ENCODE measurements at places on chromosomes 16 and 17.
A peak's percentile ranks its signal among the peaks of the same experiment; 100 is the strongest.

DNA sequence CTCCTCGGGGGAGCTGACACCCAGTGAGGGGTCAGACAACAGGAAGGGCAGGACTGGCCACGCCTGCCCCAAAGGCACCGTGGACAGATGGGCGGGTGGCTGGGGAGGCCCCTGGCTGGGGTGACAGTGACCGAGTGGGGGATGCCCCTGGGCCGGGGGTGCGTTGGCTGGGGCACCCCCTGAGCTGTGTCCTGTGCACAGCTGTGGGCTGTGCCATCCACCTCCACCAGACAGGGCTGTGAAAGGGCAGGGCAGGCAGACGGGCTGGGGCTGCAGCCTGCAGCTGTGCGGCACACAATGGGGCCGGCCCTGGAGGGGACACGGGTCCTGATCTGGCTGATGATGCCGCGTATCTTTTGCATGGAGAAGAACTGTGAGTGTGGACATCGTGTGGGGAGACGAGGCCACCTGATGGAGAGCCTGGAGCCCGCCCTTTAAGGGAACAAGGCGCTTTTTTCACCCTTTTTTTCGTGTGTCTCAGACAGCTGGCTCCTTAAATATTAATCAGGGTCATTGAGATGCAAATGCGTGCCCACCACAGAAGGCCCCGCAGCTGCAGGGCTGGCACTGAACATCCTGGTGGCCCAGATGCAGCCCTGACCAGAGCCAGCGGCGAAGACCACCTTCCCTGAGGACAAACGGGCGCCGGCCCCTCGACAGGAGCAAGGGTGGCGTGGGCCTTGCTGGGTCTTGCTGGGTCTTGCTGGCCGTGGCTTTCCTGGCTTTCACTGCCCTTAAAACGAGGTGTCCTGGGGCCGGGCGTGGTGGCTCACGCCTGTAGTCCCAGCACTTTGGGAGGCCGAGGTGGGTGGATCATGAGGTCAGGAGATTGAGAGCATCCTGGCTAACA is 42.4 kb upstream of the GNG13 start:
- no peak for DNase-seq

DNA sequence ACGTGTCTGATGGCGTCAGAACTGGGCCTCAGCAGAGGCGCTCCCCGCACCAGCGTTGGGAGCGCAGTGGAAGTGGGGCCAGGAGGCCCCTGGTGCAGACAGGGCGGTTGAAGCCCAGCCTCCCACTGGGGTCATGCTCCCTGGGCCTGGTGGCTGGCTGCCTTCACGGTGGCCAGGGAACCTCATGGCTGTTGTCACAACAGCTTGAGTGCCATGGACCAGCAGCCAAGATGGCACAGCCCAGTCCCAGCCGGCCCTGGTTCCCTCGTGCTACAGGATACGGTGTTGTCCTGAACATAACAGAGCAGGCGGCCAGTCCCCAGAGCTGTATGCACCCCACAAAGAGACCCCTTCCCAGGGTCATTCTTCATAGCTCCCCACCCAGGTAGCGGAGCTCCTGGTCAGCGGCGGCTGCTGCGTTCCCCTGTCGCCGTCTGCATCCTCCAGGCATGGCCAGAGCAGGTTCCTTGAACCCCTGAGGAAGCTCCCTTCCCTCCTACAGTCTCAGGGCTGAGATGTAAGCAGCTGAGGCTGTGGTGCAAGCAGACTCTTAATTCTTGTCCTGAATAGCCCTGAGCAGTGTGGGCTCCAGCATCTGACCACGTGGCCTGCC is 29.7 kb downstream of the NME3 start:
- no peak for DNase-seq

GRCh38 chr17:19651451-19652238 is 3.1 kb downstream of the ALDH3A2 start:
- peak; percentile 45 for DNase-seq

DNA sequence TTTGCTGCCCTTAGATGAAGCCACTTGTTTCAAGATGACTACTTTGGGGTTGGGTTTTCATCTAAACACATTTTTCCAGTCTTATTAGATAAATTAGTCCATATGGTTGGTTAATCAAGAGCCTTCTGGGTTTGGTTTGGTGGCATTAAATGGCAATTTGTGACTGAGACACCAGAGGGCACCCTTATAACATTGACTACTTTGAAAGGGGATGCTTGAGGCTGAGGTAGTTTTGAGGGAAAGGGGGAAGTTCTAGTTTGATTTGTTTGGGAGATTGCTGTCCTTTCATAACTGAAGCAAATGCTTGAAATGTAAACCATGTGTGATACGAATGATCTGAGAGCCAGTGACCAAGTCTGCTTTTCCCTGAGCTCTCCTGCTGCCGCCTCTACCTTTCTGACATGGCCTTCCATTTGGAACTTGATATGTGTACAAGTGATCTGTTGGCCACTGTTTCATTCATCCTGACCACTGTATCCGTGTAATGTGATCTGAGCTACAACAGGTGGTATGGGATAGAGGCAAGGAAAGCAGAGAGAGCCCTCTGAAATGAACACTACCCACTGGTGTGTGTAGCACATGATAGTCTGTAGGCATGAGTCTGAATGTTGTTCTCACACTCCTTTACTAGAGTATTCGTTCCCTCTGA is 5.8 kb upstream of the RARA start:
- DNase-seq: peak; percentile 70

GRCh38 chr17:44775838-44776621 is 17.2 kb downstream of the ADAM11 start:
- peak; percentile 11 for DNase-seq

- DNase-seq: no peak
Observed at GRCh38 chr17:80781807-80782277, 209.8 kb upstream of the CHMP6 start.

GRCh38 chr16:17173281-17173680 is 297.5 kb downstream of the XYLT1 start:
- DNase-seq: no peak

DNA sequence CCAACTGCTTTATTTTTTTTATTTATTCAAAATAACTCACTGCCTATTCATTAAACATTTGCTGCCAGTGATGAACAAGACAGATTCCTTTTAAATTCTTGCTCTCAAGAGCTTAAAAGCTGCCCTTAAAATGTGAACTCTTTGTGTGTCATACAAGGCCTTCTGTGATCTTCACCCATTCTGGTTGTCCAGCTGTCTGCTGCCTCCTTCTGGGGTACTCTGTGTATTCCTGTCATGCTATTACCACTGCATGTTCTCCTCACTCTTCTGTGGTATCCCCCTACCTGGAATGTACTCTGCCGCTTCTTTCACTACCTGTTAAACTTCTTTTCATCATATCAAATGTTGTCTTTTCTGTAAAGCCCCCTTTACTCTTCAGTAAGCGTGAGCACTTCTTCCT is 165.8 kb downstream of the CHD9 start:
- no peak for DNase-seq

- DNase-seq: no peak
Observed at GRCh38 chr16:4383591-4384444, 12.2 kb downstream of the VASN start.

- no peak for DNase-seq
Observed at GRCh38 chr16:4089811-4090301, 26.4 kb downstream of the ADCY9 start.

DNA sequence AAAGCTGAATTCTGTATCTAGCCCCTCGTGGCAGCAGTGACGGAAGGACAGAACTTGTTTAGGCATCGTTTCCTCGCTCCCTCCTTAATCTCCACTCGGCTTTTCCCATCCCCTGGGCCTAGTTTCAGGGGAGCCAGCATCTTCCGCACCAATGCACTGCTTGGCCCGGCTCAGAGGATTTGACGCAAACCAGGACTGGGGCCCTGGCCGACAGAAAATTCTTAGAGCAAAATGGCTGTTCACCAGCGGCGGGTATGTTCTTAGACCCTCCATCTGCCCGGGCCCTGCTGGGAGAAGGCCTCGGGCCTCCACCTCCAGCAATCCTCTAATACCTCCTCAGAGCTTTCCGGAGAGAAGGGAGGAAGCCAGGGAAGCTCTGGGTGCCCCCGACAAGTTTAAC is 54.6 kb downstream of the TBC1D16 start:
- no peak for DNase-seq

DNA sequence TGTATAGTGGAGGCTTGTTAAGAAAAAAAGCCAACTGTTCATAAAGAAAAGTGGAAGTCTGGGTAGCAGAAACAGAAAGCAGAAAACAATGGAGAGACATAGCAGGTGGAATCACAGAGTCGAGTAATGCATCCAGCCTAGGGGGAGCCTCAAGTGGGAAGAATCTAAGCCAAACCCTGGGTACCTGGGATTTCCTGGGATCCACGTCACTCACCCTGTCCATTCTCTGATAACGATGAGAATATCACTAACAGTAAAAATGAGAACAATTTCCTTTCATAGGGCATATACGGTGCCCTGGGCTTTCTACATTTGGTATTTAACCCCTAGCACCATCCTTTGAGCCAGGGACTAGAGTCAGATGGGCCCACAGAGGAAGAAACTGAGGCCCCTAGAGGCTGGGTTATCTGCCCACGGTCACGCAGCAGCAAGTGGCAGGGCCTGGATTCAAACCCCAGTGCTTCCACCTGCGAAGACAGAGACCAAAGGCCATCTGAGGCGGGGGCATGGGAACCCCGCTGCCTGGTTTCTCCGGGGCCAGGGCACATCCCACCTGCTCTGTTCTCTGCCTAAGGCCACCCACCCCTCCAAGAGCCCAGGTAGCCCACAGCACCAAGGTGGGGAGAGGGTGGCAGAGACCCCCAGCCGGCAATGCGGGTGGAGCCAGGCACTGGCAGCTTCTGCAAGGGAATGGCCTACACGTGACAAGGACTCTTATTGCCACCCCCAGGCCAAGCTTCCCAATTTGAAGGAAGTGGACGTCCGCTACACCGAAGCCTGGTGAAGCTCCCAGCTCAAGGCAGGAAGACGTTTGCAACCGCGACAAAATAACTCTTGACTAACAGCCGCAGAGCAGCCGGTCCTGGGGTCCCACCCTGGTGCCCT is 69.8 kb upstream of the PLCG2 start:
- no peak for DNase-seq

- DNase-seq: peak; percentile 68
Observed at GRCh38 chr16:84062734-84063640, 20.4 kb upstream of the SLC38A8 start.

Measured in MCF 10A (cell line).